ENCODE measurements at places on chromosomes 7 and 10.

- DNase-seq, result no peak
Measured at GRCh38 chr7:88775838-88776237, 16.3 kb downstream of the ZNF804B start.

- no peak for DNase-seq
Measured at GRCh38 chr7:1085266-1085665, 2.6 kb upstream of the GPER1 start.

GRCh38 chr7:6691609-6692106 lies 15.1 kb downstream of the ZNF12 start:
- DNase-seq, result no peak

- DNase-seq, result no peak
Measured at GRCh38 chr7:130831322-130831721, 97.3 kb upstream of the KLF14 start.

DNA sequence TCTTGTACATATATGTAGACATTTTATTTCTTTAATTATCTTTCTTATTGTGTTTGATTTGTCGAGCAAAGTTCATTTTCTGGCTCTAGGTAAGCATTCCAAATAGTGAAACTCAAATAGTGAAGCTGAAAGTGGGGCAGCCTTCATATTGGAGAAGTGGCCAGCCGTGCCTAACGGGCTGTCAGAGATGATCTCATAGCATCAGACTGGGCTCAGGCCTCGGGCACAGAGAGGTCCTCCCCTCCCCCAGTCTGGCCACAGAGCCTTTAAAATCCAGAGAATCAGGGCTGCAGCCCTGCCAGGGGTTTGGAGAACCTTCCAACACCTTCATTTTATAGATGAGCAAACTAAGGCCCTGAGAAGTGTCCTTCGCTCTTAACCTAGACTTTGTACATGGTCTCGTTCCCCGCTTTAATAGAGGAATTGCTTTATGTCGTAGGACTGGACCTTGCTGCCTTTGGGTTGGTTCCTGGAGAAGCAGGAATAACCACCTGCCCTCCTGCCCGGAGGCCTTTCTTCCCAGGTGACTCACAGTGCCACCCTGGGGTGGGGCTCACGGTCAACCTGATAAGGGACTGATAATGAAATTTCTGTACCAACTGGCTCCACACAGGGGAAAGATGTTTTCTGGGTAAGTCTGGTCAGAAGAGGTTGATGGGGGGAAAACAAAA lies 7.3 kb downstream of the TSPAN15 start:
- no peak for DNase-seq

- DNase-seq, result no peak
Measured at GRCh38 chr10:50421026-50421719, 169.9 kb upstream of the ASAH2 start.

DNA sequence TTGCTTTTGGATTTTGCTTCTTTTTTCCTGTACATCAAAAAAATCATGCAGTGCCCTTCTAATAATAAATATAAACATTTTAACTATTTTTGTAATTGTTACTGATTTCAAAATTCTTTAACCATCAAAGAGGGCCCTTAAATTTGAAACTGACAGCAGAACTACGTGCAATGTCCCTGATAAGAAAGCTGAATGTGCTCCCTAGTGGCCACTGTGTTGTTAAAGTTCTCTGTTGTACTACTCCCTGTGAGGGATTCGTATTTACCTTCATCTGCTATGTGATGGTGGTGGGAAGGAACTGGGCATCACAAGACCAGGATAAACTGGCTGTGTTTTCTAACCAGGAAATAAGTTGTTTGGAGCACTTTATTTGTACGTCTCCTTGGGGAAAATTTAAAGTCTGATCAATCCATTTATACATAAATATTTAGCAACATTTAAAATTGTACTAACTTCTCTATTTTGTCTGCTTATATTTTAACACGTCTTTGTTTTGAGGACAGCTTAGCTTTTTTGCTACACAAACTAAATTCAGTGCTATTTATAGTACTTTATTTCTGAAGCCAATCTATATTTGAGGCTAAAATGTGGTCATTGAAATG lies 322.4 kb downstream of the HGF start:
- DNase-seq, result no peak

DNA sequence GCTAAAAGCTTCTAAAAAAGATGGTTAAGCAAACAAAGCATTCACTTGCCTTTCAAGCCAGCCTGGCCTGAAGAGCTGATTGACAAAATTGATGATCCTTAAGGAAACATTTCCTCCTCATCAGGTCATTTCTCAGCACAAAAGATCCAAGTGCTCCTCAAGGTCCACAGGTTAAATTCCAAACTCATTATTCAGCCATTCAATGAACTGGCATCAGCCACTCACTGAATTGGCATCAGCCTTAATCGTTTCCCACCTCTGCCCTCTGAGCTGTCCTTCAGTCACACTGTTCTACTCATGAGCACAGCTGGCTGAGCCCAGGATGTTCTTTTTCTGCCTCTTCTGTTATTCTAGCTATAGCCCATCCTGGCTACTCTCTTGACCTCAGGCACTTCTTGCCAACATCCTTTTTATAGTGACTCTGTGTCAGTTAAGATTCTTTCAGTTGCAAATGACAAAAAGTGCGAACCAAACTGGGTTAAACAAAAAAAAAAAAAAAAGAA lies 147.5 kb downstream of the RAB11FIP2 start:
- DNase-seq, result no peak

DNA sequence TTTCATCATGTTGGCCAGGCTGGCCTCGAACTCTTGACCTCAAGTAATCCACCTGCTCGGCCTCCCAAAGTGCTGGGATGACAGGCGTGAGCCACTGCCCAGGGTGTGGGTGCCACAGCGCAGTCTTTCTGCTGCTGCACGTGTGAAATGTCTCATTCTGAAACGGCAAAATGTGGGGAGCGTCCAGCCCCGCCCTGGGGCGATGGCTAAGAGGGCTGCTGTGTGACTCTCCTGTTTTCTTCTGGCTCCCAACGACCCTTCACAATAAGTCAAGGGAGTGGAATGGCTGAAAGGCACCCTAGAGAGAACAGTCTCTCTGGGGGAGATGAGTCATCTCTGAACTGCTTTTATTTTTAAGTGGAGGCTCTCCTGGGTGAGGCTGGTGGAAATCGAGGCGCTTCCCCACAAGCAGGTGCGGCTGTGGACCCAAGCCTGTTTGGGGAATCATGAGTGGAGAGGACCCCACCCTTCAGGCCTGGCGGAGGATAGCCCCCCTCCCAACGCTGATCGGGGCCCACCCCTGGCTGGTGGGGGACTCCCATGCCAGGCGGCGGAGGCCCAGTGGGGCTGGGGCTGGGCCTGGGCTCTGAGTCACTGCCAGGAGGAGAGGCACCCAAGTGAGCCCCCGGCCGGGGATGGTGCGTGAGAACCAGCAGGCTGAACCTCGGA lies 18.0 kb downstream of the ADAP1 start:
- DNase-seq, result no peak

GRCh38 chr10:17607603-17608332 lies 9.4 kb downstream of the HACD1 start:
- no peak for DNase-seq

DNA sequence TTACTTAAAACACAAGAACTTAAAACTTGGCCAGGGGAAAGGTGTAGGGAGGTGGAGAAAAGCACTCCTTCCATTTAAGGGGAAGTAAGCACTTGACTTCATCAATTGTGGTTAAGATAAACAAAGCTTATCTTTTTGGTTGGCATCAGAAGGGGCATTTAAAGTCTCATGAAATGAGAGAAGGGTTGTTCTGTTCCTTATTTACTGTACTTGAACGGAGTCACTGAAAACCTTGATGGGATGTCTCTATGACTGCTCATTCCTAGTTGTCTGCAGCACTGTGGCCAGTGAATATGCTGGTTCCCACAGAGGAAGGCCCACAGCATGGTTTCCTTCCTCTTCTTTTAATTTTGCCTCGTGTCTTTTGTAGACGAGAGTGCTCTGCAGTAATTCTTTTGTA lies 229.3 kb downstream of the AUTS2 start:
- no peak for DNase-seq

- DNase-seq, result no peak
Measured at GRCh38 chr10:14322526-14323188, 8.1 kb downstream of the FRMD4A start.

GRCh38 chr7:128034825-128035224 lies 3.6 kb upstream of the LRRC4 start:
- DNase-seq, result no peak

DNA sequence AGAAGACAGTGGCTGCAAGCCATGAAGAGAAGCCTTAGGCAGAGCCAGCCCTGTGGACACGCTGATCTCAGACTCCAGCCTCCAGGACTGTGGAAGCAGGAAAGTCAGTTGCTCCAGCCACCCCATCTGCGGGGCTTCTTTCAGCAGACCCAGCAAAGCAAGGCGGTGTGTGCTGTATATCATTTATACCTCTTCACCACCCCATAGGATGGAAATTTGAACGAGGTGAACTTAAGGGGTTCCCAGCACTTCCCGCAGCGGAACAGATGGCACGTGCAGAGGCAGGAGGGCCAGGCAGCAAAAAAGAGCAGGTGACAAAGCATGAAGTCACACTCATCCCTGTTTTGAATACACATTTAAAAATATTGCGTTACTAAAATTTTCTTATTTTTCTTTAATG lies 159.4 kb downstream of the ADARB2 start:
- DNase-seq, result no peak

- DNase-seq, result no peak
Measured at GRCh38 chr7:123711832-123712293, 36.9 kb downstream of the WASL start.

DNA sequence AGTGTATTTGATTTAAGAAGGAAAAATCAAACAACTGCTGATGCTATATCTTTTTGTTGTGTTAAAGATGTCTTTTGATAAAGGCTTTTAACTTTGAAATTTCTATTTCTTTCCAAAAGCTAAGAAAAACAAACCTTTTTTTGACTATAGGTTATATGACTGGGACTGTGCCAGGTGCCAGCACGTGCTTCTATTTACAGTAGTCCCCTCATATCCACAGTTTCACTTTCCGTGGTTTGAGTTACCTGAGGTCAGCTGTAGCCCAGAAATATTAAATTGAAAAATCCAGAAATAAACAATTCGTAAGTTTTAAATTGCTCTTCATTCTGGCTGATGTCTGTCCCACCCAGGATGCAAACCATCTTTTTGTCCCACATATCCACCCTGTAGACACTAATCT lies 104.3 kb downstream of the BBS9 start:
- no peak for DNase-seq

DNA sequence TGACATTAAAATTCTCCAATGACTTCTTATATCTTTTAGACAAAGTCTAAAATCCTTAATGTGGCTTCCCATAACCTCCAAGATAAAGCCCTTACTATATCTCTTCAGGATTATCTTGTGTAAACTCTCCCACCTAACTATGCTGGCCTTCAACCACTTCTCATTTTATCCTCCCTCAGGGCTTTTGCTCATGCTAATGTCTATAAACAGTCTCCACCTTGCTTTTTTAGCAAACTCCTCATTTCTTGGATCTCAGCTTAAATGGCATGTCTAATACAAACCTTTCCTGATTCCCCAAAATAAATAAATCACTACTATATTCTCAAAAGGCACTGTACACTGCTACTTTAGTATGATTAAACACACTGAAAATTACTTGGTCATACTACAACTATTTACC lies 181.2 kb downstream of the LRRN3 start:
- DNase-seq, result no peak
